ENCODE measurements at places on chromosomes 12 and 14. TPM values are rescaled to one million over a fixed set of nuclear protein-coding genes. Genes with fewer than 3 reads are reported as not detected.

DNA sequence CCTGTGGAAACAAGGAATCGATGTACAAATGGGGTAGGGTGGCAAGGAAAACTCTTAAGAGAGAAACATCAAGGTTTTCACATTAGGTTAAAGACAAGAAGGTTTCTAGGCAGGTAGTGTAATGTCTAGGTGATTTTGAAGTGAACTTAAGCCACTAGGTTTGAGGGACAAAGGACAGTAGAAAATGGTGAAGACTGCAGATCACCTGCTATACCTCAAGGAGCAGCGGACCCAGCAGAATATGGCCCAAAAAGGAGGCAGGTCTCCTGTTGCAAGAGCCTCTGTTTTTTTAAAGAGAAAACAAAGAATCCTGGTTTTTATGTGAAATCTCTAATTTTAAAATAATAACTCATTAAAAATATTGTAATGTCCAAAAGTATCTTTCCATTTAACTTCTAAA lies 178.1 kb downstream of the ACSS3 start:
- no peak for DNase-seq

GRCh38 chr14:68143341-68143841 lies 323.8 kb downstream of the RAD51B start:
- no peak for DNase-seq

DNA sequence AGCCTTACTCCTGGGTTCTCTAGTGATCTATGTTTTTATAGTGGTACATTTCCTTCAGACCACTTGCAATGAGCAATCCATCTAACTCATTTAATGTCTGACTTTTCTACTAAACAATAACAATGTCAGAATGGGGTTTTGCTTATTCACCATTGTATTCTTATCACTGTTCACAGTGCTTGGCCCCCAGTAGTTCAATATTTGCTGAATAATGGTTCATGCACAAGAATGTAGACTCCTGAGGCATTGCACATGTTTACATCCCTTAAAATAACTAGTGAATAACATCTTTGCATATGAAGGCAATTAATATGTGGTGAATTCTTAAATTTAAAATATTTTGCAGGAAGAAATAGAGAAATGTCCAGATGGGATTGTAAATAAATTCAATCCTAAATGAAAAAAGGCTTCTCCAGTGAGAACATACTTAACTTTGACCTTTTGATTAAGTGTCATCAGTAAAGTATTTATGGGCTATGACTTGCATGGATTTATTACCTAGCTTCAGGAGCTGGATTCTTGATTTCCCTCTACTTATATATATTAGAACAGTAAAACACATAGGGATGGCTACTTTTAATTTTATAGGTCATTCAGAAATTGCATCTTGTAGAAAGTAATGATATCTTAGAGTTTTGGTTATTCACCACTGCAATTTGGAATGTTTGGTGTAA lies 3.4 kb downstream of the CCER1 start:
- DNase-seq = no peak

- no peak for DNase-seq
These were observed 135.7 kb downstream of the PLXNC1 start for GRCh38 chr12:94284046-94284445.

- DNase-seq = no peak
These were observed 24.9 kb upstream of the SPPL3 start for GRCh38 chr12:120928864-120929652.

DNA sequence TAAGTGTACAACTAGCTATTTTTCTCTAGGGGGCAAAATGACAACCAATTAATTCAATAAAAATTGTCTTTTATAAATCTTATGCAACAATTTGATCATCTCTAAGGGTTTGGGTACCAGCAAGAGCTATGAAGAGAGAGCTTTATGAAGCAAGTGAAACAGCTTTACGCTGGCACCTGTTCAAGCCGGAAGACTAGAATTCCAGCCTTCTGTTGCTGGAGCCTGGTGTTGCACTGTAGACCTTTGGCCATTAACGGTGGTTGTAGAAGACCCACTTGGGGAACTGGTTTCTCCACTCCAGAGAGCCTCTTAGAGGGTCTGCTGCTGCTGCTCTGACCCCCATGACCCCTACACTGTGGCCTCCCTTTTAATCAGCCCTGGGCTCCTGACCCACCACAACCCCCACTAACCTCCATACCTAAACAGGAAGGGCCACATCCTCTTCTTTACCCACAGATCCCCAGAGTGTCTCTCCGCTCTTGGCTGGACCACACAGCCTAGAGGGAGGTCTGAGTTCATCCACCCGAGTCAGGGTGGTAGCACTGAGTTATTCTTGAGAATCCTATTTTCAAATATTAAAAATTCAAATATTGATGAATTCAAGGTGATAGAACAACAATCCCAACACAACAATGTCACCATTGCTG lies 54.6 kb upstream of the STON2 start:
- DNase-seq = no peak

GRCh38 chr14:22991852-22992251 lies 9.5 kb upstream of the AJUBA start:
- DNase-seq = no peak

- no peak for DNase-seq
These were observed 3.2 kb downstream of the CFL2 start for GRCh38 chr14:34711169-34711568.

DNA sequence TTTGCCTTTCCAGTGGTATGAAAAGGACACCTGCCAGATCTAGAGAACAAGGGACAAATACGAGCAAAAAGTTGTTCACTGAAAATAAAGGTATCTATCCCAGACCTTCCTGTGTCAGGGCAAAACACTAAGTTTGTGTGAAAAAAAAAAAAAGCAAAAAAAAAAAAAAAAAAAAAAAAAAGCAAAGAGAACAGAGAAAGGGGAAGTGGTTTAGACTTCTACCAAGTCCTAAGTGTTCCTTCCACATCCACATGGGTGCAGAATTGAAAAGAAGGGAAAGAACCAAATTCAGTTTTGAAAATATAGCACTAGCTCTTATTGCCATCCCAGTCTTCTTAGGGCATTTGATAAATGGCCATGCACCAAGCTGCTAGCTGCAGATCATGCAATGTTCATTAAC lies 41.7 kb downstream of the ZCRB1 start:
- no peak for DNase-seq

GRCh38 chr14:96508900-96509299 lies 6.7 kb downstream of the PAPOLA start:
- no peak for DNase-seq

DNA sequence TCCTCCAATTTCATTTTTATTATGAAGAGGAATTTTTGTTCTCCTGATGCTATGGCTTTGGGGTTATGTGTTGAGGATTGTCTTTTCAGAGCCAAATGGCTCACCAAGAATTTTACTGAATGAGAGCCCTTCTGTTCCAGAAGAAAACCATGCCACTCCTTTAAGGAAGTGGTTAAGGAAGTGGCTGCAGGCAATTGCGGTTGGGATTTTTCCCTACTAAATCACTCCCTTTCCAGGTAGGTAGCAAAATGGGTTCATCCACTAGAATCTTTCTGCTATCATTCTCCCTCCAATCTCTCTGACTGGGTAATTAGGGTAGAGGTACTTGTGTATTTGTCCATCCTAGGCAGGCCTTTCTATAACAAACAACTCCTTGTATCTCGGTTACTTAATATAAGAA lies 163.1 kb downstream of the TTC8 start:
- no peak for DNase-seq

- DNase-seq = no peak
These were observed 10.0 kb downstream of the BBOF1 start for GRCh38 chr14:74029136-74029535.

TEX52 gene
- total RNA-seq = not detected

CLEC2B gene
- total RNA-seq = not detected

GLS2 gene
- 0.21 TPM for total RNA-seq

GLI1 gene
- total RNA-seq = 0.77 TPM

MAP3K9 gene
- 8.6 TPM for total RNA-seq

TAS2R14 gene
- total RNA-seq = 2.0 TPM

All from endothelial cell (in vitro differentiated cells).